ENCODE measurements at places on chromosomes 1 and 21. TPM values are rescaled to one million over a fixed set of nuclear protein-coding genes. Genes with fewer than 3 reads are reported as not detected.

GRCh38 chr1:43954036-43954435, 7.3 kb downstream of the IPO13 start:
- ATAC-seq: no peak
- peaks cover 55% of the 10 kb centered on the region for H3K36me3 ChIP-seq
- no peaks in the 10 kb centered on the region for H3K4me1 ChIP-seq
- H3K4me3 ChIP-seq: no peak overlapping the region
- H3K27me3 ChIP-seq: no peaks in the 10 kb centered on the region

- no peak overlapping the region for H3K27ac ChIP-seq
- no peak overlapping the region for H3K4me3 ChIP-seq
- no peak for ATAC-seq
- H3K4me1 ChIP-seq: no peaks in the 10 kb centered on the region
These were observed 147.3 kb downstream of the LBR start for GRCh38 chr1:225280563-225280962.

DNA sequence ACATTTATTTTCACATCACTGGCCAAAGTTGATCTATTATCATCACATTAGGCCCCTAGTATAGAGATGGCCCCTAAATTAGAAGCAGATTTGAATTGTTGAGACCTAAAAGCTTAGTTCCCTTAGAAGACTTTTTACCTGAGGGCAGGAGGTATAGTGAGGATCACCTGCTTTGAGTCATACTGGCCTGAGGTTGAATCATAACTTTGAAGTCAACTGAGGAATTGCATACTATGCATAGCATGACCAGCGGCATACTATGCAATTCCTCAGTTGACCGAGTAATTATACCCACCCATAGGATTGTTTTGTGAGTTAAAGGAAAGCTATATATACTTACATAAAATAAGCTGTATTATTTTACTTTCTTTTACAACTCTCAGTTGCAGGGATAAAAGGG, 50.3 kb upstream of the DPH5 start:
- no peak for ATAC-seq
- H3K27ac ChIP-seq: no peak overlapping the region
- H3K4me3 ChIP-seq: no peak overlapping the region
- no peaks in the 10 kb centered on the region for H3K4me1 ChIP-seq
- peaks cover 6% of the 10 kb centered on the region for H3K36me3 ChIP-seq

DNA sequence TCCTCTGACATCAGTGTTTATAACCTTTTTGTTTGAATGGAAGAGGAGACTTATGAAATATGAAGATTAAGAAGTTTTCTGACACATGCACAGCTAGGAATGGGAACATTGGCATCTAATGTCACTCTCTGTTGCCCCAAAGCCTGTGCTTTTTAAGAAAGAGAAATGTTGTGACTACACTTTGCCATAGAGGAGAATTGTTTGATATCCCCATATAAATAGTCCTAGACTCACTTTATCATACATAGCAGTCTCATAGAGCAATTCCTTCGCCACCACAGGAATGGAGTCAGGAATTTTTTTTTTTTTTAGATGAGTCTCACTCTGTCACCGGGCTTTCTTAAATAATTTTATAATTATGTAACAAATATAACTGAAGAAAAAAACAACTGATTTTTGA, 1.5 kb downstream of the KRTAP21-3 start:
- H3K36me3 ChIP-seq: no peaks in the 10 kb centered on the region
- H3K4me1 ChIP-seq: no peaks in the 10 kb centered on the region
- no peak for ATAC-seq
- H3K27ac ChIP-seq: no peak overlapping the region
- no peaks in the 10 kb centered on the region for H3K27me3 ChIP-seq

DNA sequence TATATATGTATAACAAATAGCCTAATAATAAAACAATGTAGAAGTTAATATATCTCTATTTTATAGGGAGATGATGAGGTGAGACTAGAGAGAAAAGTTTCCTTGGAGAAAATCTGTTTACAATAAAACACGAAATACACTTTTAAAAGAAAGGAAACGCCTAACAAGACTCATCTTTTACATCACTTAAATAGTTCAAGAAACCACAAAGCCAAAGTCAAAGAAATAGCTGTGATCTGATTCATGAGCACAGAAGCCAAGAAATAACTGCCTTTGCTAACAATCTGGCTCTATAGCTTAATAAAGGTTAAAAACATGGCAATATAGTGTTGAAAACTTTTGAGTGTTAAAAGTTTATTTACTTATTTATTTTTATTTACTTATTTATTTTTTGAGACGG, 61.5 kb downstream of the TOR3A start:
- no peaks in the 10 kb centered on the region for H3K4me1 ChIP-seq
- peak; percentile 81 for ATAC-seq
- peaks cover 3% of the 10 kb centered on the region for H3K36me3 ChIP-seq
- no peaks in the 10 kb centered on the region for H3K27me3 ChIP-seq
- no peak overlapping the region for H3K4me3 ChIP-seq
- H3K27ac ChIP-seq: peak overlapping the region; percentile 71

DNA sequence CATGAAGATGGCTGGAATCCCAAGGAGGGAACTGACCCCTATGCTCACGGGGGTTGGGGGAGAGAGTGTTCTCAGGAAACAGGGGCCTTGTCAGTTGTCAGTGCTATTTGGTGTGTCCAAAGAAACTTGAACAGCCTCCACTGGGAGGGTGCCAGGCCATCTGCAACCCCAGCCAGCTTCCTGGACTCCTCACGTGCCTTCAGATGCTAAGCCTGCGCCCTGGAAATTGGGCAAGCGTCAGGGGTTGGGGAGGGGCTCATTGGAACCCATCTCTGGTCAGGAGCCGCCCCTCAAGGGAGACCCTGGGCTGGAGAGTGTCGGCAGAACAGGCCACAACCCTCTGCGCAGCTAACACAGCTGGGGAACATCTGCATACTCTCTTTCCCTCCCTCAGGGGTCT, 13.1 kb upstream of the LHX4 start:
- no peaks in the 10 kb centered on the region for H3K4me1 ChIP-seq
- no peaks in the 10 kb centered on the region for H3K36me3 ChIP-seq
- ATAC-seq: no peak
- peaks cover 21% of the 10 kb centered on the region for H3K27me3 ChIP-seq
- no peak overlapping the region for H3K27ac ChIP-seq
- no peak overlapping the region for H3K4me3 ChIP-seq

DNA sequence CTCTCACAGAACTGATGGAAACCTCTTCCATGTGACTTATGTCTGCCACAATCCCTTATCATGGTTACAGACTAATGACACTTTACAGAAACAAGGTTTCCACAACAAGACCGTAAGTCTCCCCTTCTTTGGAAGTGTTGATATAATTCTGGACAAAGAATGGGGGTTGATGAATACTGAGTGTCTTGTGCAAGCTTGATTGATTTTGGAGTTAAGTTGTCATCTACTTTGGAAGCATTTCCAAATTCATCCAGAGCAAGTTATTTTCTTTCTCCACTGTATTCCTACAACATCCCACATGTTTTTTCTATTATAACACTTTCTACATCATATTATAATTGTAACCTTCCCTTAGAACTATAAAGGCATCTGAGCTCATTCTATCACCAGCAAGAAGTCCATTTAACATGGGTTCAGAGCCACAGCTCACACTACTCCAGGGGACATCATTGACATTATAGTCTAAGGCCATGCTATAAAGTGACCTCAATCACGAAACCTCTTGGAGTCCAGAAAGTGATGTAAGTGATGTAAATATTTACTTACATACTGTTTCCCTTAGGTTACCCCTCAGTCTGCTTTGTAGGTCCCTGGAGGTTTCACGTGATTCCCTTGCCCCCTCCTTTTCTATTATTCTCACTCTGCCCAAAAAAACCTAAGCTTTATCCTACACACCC, 125.7 kb upstream of the PBX1 start:
- no peak overlapping the region for H3K4me3 ChIP-seq
- H3K4me1 ChIP-seq: no peaks in the 10 kb centered on the region
- H3K27me3 ChIP-seq: no peaks in the 10 kb centered on the region
- no peak overlapping the region for H3K27ac ChIP-seq
- no peaks in the 10 kb centered on the region for H3K36me3 ChIP-seq

GRCh38 chr1:186476264-186477040, 15.5 kb upstream of the PDC start:
- H3K27ac ChIP-seq: no peak overlapping the region
- no peaks in the 10 kb centered on the region for H3K27me3 ChIP-seq
- H3K36me3 ChIP-seq: no peaks in the 10 kb centered on the region

DNA sequence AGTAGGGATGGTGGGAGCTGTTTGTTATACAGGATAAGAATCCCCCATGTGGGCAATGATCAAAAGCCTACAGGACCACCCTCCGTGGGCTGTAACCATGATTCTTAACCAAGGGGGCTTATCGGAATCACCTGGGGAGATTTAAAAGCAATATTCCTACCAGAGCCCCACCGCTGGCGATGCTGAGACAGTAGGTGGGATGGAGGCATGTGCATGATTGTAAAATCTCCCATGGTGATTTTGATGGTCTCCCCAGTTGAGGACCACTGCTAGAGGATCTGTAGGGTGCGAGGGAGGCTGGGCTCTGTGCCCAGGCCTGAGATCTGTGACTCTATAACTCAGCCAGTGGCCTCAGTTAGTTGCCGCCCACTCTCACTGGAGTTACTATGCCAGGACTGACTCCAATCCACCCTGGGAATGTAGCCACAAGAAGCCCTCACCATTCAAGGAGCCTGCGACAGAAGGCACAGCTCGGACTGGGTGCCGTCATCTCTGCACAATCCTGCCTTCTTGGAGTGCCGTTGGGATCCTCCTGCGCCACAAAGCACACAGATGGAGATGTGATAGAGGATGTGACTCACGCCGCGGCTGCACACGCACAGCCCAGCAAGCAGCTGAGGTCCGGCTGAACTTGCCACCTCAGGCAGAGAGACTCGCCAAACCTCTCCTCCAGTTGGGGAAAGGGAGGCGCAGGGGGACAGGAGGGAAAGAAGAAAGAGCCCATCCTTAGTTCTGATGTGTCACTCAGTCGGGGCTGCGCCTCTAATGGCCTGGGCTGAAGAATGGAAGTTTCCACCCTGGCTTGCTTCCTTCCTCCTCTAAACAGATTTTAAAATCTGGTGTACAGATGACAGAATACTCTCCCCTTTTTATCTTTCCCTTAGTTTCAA, 26.5 kb downstream of the AKNAD1 start:
- H3K4me1 ChIP-seq: peaks cover 10% of the 10 kb centered on the region
- H3K4me3 ChIP-seq: no peak overlapping the region
- peak overlapping the region; percentile 90 for H3K27ac ChIP-seq

DNA sequence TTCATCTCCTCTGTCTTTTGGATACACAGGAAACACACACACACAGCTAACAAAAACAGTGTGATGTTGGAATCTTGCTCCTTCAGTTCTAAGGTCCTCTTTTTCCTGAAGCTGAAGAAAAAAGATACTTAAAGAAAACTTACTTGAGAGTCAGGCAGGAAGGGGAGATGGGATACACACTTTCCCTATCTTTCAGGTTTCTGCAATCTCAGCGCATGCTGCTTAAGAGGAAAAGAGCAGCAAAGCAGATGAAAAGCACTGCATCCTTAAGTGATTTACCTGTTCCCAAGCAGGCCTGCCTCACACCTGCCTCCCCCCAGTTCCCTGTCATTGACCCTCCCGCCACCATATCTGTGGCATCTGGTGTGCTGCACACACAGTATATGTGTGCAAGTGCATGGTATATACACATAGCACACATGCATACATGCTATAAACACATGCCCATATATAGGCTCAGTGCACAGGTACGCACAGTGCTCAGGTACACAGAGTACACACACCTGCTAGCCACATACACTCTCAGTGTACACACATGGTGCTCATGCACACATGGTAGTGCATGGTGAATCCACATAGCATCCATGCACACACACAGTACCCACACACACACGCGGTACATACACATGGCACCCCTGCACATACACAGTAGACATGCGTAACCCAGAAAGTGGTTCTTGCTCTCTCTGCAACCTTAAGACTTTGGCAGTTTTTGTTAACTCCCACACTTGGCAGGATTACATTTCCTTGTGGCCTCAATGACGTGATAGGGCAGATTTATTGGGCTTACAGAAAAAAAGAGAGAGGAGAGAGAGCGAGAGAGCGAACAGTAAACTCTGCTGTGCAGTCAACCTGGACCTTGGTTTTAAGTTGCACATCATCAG, 166.9 kb downstream of the TOMM20 start:
- H3K27me3 ChIP-seq: no peaks in the 10 kb centered on the region
- no peaks in the 10 kb centered on the region for H3K36me3 ChIP-seq
- peaks cover 2% of the 10 kb centered on the region for H3K4me1 ChIP-seq
- no peak overlapping the region for H3K4me3 ChIP-seq

- H3K36me3 ChIP-seq: no peaks in the 10 kb centered on the region
- H3K27ac ChIP-seq: no peak overlapping the region
- no peaks in the 10 kb centered on the region for H3K4me1 ChIP-seq
- no peak for ATAC-seq
- H3K4me3 ChIP-seq: no peak overlapping the region
These were observed 96.0 kb upstream of the BTG3 start for GRCh38 chr21:17708522-17709265.

- ATAC-seq: no peak
- H3K4me3 ChIP-seq: no peak overlapping the region
- H3K36me3 ChIP-seq: no peaks in the 10 kb centered on the region
- no peaks in the 10 kb centered on the region for H3K27me3 ChIP-seq
These were observed 1194.6 kb downstream of the NCAM2 start for GRCh38 chr21:22192766-22193165.

- H3K27me3 ChIP-seq: no peaks in the 10 kb centered on the region
- H3K27ac ChIP-seq: no peak overlapping the region
- H3K4me3 ChIP-seq: no peak overlapping the region
- peak; percentile 83 for ATAC-seq
These were observed 23.5 kb upstream of the COL6A1 start for GRCh38 chr21:45957981-45958600.

- peaks cover 48% of the 10 kb centered on the region for H3K27me3 ChIP-seq
- H3K27ac ChIP-seq: no peak overlapping the region
- H3K4me3 ChIP-seq: no peak overlapping the region
These were observed 71.6 kb downstream of the ELAVL4 start for GRCh38 chr1:50180367-50180766.

GRCh38 chr1:209455661-209456358, 127.7 kb upstream of the CAMK1G start:
- H3K27me3 ChIP-seq: peaks cover 9% of the 10 kb centered on the region
- no peak overlapping the region for H3K4me3 ChIP-seq
- no peaks in the 10 kb centered on the region for H3K4me1 ChIP-seq

DNA sequence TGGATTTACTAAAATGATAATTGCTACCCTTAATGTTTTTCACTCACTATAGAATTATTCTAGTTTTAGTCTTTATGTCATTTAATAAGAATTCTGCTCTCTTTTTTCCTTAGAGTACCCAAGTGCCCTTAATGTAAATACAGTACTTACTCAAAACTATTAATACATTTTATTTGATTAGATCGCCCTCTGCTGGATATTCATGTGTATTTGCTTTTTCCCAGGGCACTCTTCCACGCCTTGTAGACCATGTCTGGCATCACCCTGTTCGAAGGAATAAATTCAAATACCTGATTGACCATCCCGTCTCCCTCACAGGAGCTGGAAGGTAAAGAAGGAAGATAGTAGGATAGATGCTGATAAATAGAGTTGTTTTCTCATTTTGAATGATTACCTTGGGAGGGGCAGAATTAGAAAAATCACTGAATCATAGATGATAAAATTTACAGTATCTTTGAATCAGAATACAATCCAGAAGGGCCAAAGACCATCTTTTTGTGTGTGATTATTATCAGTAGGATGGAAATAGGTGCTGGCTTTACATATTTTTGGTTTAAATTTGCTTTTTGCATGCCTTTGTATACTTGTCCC, 4.1 kb downstream of the AXDND1 start:
- no peaks in the 10 kb centered on the region for H3K4me1 ChIP-seq
- H3K27ac ChIP-seq: no peak overlapping the region
- no peak overlapping the region for H3K4me3 ChIP-seq
- ATAC-seq: no peak

The ATP1A4 gene
- not detected for total RNA-seq

The ASAP3 gene
- 37.7 TPM for total RNA-seq

The FAAH gene
- 8.1 TPM for total RNA-seq

The TACSTD2 gene
- total RNA-seq: 1.5 TPM

The DCST2 gene
- total RNA-seq: 0.35 TPM

The CD5L gene
- total RNA-seq: not detected

The AZIN2 gene
- 6.4 TPM for total RNA-seq

The DCDC2B gene
- not detected for total RNA-seq

The FAM167B gene
- total RNA-seq: 0.40 TPM

The NBPF6 gene
- total RNA-seq: not detected

The OR10Z1 gene
- not detected for total RNA-seq

Data from gastroesophageal sphincter (tissue), 4 donors.